ENCODE measurements at places on chromosomes 13 and 19.

DNA sequence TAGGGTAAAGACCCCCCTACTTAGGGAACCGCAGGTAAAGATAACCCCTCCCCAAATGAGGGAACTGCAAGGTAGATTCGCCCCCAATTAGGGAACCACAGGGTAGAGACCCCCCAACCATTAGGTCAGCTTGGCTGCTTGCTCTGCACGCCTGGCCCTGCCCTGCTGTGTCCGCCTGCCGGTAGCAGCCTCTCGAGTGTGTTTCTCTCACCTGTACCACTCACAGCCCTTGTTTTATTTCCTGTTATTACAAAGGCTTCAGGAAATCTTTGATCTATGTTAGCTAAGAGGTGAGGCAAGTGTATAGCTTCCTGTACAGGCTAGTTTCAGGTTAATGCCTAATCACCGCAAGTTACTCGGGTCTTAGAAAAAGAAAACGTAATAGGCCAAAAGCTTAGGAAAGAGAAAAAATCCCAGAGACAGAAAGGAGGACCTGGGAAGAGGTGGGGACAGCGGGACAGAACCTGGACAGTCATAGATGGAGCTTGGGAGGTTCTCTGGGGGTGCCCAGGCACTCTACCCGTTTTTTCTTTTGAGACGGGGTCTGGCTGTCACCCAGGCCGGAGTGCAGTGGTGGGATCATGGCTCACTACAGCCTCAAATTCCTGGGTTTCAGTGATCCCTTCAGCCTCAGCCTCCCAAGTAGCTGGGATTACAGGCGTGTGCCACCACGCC, 23.1 kb upstream of the EIF3G start:
- no peak for DNase-seq

DNA sequence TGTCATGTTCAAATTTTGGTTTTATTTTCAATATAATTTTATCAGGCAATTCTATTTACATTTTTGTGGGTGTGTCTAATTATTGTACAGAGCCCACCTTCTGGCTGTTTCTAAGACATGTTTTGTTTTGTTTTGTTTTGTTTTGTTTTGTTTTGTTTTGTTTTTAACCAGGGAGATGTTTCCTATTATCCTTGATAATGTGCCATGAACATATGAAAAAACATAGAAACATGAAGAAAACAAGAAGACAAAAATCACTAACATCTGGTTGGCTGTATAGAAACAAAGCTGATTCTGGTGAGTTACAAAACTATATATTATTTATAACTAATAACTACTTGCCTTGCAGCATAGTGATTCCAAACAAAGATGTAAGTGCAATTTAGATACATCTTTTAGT, 128.1 kb upstream of the TRPC4 start:
- no peak for DNase-seq

DNA sequence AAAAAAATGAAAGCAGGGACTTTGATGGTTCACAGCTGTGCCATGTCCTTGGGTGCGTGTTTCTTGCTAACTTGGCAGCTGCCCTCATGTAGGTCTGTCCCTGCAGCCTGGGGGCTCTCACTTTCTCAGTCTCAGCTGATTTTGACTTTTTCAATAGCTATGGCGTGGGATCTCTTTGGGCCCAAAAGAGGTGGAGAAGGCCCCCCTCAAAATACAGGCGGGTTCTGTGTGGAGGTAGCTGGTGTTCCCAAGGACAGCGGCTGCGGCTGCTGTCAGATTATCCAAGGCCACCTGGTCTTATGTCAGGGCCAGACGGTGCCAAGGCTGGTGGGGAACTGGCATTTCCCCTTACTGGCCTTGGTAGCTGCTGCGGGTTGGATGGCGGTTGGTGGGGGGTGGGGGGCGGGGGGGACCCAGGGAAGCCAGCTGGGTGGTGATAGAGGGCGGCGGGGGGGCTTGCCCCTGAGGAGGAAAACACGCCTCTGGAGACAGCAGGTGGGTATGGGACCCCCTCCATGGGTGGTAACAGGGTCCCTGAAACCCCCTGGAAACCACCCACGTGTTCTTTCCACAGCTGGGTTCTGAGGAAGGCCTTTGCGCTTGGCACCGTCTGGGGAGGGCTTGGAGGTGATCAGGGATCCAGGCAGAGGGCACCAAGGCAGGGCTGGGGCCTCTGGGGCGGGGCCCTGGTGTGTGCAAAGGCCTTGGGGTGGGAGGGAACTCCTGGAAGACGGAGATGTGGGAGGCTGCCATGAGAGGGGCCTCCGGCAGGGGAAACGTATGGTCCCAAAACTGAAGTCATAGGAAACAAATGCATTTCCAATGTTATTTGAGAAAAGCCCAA, 4.1 kb downstream of the TIMM13 start:
- DNase-seq: no peak

DNA sequence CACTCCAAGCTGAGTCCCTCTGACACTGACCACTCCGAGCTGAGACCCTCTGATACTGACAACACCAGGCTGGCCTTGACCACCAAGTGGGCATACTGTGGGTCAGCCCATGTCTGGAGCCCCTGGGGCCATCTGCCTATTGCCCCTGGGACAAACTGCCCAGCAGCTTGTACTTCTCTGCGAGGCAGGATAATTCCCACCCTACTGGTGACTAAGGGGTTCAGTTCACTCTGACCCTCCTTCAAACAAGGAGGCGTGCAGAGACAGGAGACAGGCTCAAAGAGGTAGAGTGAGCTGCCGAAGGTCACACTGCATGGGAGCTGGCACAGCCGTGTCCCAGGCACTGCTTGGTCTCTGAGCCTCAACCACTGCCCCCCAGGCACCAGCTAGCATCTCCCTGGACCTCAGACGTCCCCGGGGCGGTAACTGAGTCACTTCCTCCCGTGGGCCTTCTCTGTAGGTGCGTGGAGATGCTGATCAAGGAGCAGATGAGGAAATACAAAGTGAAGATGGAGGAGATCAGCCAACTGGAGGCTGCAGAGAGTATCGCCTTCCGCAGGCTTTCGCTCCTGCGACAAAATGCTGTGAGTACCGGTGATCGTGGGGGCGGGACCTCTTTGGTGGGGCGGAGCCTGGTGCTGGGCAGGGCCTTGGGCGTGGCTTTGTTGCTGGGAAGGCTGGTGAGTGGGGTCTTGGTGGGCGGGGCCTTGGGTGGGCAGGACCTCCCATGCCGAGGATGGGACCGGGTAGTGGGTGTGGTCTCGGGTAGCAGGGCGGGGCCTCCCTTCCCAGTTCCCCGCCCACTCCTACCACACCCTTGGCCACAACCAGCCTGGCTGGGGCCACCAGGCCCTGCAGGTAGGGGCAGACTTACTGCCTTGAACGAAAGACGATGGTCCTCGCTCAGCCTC, 5.8 kb upstream of the USE1 start:
- no peak for DNase-seq

GRCh38 chr19:15249972-15250639, 17.9 kb upstream of the EPHX3 start:
- DNase-seq: no peak

GRCh38 chr13:21557995-21558394, 46.0 kb downstream of the MICU2 start:
- DNase-seq: no peak

DNA sequence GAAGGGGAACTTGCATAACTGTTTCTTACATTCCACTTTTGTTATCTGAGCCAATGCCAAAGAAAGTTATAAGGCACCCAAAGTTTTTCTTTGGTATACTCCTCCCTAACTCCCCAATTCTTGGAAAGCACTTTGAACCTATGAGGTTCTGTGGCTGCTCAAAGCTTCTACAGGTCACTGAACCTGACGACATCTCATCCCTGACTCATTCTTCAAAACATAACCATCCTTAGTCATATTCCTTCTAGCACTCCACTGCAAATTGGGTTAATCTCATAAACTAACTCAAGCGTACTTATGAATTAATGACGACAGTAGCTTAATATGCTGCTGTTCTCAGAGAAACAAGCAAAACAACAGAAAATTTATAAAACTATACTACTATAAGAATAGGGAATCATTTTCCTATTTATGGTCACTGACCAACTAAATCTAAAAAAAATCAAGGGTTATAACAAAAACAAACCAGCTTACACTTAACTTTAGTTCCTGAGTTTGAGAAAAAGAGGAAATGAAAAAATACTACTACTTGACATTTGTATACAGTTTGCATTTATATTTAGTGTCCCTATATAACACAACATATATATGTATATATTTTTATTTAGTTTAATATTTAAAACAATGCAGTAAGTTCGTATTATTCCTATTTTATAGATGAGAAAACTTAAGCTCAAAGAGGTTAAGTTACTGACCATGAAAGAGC, 69.1 kb downstream of the CAB39L start:
- no peak for DNase-seq

- no peak for DNase-seq
These were observed 11.5 kb downstream of the SYT3 start for GRCh38 chr19:50628146-50628545.

GRCh38 chr13:62185631-62186255, 770.1 kb upstream of the PCDH20 start:
- DNase-seq: no peak

DNA sequence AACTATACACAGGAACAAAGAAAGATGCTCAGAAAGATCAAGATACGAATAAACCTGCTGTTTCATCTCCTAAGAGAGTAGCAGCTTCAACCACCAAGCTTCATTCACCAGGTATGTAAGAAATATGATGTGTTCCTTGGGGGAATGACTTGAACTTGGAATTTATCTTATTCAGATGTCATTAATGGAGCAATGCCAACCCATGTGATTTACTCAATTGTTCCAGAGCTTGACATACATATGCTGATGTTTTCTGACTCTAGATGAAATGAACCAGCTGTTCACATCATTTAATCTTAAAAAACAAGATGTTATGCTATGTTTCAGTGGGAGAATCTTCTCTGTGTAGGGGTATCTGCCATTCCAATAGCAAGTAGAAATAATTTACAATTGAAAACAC, 270.9 kb downstream of the SLC7A1 start:
- no peak for DNase-seq

- no peak for DNase-seq
These were observed 7.6 kb downstream of the COL4A1 start for GRCh38 chr13:110299283-110299840.

GRCh38 chr19:17125062-17125727, 49.6 kb downstream of the MYO9B start:
- no peak for DNase-seq

DNA sequence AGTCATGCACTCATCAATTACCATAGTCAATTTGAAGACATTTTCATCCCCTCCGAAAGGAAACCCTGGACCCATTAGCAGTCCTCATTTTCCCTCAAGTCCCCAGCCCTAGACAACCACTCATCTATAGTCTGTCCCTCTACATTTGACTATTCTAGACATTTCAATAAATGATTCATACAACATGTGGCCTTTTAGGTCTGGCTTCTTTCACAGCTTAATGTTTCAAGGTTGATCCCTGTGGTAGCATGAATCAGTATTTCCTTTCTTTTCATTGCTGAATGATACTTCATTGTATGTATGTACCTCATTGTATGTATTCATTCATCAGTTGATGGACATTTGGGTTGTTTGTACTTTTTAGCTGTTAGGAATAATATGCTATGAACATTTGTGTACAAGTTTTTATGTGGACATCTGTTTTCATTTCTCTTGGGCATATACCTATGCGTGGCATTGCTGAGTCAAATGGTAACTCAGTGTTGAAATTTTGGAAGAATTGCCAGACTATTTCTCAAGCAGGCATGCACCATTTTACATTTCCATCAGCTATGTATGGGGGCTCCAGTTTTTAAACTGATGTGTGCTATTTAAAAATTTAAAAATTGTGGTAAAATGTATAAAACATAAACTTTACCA, 18.4 kb downstream of the SPATA13 start:
- DNase-seq: no peak

DNA sequence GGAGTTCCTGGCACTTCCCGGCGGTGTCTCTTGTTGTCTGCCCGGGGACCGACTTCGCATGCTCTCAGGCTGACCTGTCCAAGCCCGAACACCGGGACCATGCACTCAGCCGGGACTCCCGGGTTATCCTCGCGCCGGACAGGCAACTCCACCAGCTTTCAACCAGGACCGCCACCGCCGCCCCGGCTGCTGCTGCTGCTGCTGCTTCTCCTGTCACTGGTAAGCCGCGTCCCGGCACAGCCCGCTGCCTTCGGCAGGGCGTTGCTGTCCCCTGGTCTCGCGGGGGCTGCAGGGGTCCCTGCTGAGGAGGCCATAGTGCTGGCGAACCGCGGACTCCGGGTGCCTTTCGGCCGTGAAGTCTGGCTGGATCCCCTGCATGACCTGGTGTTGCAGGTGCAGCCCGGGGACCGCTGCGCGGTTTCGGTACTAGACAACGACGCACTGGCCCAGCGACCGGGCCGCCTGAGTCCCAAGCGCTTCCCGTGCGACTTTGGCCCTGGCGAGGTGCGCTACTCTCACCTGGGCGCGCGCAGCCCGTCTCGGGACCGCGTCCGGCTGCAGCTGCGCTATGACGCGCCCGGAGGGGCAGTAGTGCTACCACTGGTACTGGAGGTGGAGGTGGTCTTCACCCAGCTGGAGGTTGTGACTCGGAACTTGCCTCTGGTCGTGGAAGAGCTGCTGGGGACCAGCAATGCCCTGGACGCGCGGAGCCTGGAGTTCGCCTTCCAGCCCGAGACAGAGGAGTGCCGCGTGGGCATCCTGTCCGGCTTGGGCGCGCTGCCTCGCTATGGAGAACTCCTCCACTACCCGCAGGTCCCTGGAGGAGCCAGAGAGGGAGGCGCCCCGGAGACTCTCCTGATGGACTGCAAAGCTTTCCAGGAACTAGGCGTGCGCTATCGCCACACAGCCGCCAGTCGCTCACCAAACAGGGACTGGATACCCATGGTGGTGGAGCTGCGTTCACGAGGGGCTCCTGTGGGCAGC, 661 bp downstream of the FREM2 start:
- peak; percentile 73 for DNase-seq

GRCh38 chr19:29658221-29658991, 6.9 kb upstream of the PLEKHF1 start:
- DNase-seq: no peak

- DNase-seq: no peak
These were observed 117.8 kb downstream of the RAB20 start for GRCh38 chr13:110443622-110444225.

DNA sequence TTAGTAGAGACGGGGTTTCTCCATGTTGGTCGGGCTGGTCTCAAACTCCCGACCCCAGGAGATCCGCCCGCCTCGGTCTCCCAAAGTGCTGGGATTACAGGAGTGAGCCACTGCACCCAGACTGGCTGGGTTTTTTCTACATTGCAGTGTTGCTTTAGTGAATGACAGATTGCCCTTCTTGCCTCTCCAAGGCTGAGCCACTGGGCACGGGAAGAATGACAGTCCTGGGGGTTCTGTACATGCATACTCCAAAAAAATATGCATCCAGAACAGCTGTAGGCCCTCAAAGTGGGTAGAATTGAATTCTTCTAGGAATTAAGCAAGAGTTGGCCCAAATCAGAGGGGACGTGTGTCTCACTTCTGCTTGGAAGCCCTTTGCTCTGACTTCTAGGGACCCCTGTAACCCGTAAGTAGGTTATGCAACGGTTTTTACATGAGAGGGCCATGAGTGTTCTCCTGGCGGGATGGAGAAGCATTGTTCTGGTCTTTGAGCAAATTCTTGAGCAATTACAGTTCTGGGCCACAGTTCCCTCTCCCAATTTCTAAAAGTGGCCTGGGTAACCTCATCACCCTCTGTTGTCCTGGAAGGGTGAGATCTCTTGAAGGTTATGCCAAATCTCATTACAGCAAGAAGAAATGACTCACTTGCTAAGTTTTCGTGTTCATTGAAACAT, 3.6 kb downstream of the ACTN4 start:
- no peak for DNase-seq

- DNase-seq: no peak
These were observed 4.2 kb upstream of the ZNF486 start for GRCh38 chr19:20162821-20163220.

GRCh38 chr13:51125495-51126226, 14.6 kb upstream of the C13orf42 start:
- DNase-seq: no peak

All from mesothelial cell of epicardium (in vitro differentiated cells).